SK-N-SH (cell line): ENCODE measurements at places on chromosomes 1 and 21. TPM values are rescaled to one million over a fixed set of nuclear protein-coding genes. Genes with fewer than 3 reads are reported as not detected.

The HSPB7 gene
- 0.05 and 0.23 TPM in 2 replicates for polyA plus RNA-seq

- no peak overlapping the region for H3K4me3 ChIP-seq
- H3K27ac ChIP-seq, result no peak overlapping the region
- no peaks in the 10 kb centered on the region for H3K27me3 ChIP-seq
- no peak for DNase-seq
- H3K4me1 ChIP-seq, result no peaks in the 10 kb centered on the region
Observed at GRCh38 chr1:241590719-241591118, 49.5 kb downstream of the CHML start.

DNA sequence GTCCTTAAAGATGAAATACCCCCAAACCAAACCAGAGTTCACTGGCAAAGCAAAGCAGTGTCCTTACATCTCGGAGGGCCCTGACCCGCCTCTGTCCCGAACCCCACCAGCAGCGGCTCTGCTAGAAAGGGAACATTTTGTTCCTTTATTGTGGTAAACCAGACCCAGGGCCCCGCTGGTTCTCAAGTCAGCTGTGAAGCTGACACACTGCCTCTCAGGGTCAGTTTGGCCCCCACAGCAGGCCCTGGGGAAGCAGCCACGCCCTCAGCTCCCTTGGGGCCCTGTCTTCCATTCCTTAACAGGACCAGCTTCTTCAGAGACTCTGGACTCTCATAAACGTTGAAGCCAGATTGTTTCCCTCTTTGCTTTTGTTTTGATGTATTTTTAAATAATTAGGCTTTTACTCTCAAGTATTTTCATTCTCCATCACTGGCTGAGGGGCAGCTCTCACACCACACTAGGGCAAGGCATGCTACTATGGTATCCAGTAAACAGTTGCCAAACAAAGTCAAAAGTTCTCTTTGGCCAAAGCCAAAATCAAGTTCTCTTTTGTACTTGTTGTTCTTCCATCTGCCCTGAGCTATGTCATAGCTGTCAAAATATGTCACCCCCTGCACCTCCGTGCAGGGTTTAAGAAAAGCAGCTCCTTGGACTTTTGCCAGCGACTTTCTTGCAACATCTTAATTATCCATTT lies 61.1 kb upstream of the ANGPTL1 start:
- H3K4me3 ChIP-seq, result no peak overlapping the region
- no peak overlapping the region for H3K27ac ChIP-seq
- H3K36me3 ChIP-seq, result no peaks in the 10 kb centered on the region; the same call in 1 of the 2 replicates
- no peaks in the 10 kb centered on the region for H3K27me3 ChIP-seq
- no peak for DNase-seq
- no peaks in the 10 kb centered on the region; the same call in 1 of the 2 replicates for H3K4me1 ChIP-seq

GRCh38 chr21:36471254-36471723 lies 8.6 kb downstream of the CLDN14 start:
- H3K36me3 ChIP-seq, result no peaks in the 10 kb centered on the region
- H3K4me1 ChIP-seq, result no peaks in the 10 kb centered on the region
- H3K27me3 ChIP-seq, result no peaks in the 10 kb centered on the region
- no peak for DNase-seq
- no peak overlapping the region for H3K27ac ChIP-seq
- H3K4me3 ChIP-seq, result no peak overlapping the region

- H3K27ac ChIP-seq, result no peak overlapping the region
- DNase-seq, result no peak
- H3K4me1 ChIP-seq, result peaks cover 53% of the 10 kb centered on the region
- H3K36me3 ChIP-seq, result no peaks in the 10 kb centered on the region
- H3K27me3 ChIP-seq, result no peaks in the 10 kb centered on the region
- H3K4me3 ChIP-seq, result no peak overlapping the region
Observed at GRCh38 chr21:32496568-32496967, 84.1 kb downstream of the EVA1C start.

- H3K36me3 ChIP-seq, result no peaks in the 10 kb centered on the region
- peak within 1 kb of the TSS; percentile 71 for H3K4me3 ChIP-seq
- peaks cover 27% of the 10 kb centered on the region for H3K4me1 ChIP-seq
- peak within 1 kb of the TSS; percentile 100 for H3K27ac ChIP-seq
- DNase-seq, result peak; percentile 47
Observed at GRCh38 chr1:167936930-167937708, at the start of gene MPC2. MPC2 (minus strand) TSS chr1:167937072; CDS start chr1:167935841, 1,231 bp downstream.

DNA sequence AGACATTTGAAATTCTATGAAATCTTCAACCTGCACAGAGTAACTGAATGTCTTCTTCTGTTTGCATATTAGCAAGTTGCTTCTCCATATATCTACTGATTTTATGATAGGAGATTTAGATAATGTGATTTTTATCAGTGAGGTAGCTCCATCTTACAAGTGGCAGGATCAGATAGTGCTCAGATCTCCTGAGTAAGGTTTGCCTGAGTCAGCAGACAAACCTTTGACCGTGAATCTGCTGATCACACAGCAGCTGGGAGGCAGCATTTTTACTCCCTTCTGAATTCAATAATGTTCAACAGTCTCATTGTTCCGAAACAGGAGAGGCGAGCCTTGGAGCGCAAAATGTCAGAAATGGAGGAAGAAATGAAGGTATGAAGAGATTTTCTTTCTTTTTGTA lies 141.4 kb downstream of the SYT2 start:
- H3K4me3 ChIP-seq, result no peak overlapping the region
- H3K4me1 ChIP-seq, result peaks cover 60% of the 10 kb centered on the region
- no peaks in the 10 kb centered on the region for H3K27me3 ChIP-seq
- no peaks in the 10 kb centered on the region for H3K36me3 ChIP-seq
- peak overlapping the region; percentile 92 for H3K27ac ChIP-seq
- DNase-seq, result no peak

DNA sequence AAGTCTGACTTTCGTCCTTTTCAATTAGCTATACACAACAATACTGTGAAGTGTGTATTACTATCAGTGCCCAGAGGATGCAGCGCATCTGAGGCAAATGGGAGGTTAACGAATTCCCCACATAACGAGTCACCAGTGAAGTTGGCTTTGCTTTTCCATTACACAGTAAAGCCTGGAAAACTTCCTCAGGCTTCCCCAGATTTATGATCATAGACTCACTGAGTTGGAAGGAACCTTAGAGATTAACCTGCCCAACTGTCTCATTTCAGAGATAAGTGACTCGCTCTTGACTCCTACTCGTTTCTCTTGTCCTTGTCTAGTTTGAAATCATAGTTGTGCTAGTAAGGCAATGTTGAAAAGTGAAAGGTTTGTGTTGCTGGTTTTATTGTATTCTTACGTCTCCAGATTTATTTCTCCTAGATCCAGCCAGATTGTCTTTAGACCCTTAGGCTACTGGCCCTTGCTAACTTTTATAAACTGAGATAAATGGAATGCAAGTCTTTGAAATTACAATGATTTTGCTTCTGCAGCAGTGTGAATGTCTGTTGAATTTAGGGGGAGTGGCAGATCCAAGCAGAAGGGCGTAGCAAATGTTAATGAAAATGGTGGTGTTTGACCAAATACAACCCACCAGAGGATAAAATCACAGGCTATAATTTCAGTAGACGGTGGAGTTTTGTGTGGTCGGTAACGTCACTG lies 17.3 kb downstream of the S1PR1 start:
- H3K36me3 ChIP-seq, result no peaks in the 10 kb centered on the region
- H3K27ac ChIP-seq, result no peak overlapping the region
- no peak for DNase-seq
- H3K27me3 ChIP-seq, result no peaks in the 10 kb centered on the region
- peaks cover 3% of the 10 kb centered on the region; the same call in 1 of the 2 replicates for H3K4me1 ChIP-seq

- no peak overlapping the region for H3K4me3 ChIP-seq
- no peak for DNase-seq
- no peak overlapping the region for H3K27ac ChIP-seq
- no peaks in the 10 kb centered on the region for H3K36me3 ChIP-seq
Observed at GRCh38 chr1:220877377-220878095, 1.7 kb upstream of the HLX start.

- H3K27ac ChIP-seq, result no peak overlapping the region
- no peaks in the 10 kb centered on the region for H3K4me1 ChIP-seq
- peak; percentile 39 for DNase-seq
- H3K27me3 ChIP-seq, result no peaks in the 10 kb centered on the region
- H3K4me3 ChIP-seq, result no peak overlapping the region
Observed at GRCh38 chr21:37711286-37711829, 204.9 kb downstream of the KCNJ6 start.
